ENCODE measurements at places on chromosomes 13 and 19.

GRCh38 chr19:13788991-13789390, 6.3 kb upstream of the ZSWIM4 start:
- peak; percentile 96 for DNase-seq

- DNase-seq, result no peak
Observed at GRCh38 chr13:113351514-113352026, 12.4 kb downstream of the GRTP1 start.

GRCh38 chr19:40594657-40595091, 6.5 kb upstream of the LTBP4 start:
- DNase-seq, result peak; percentile 64

GRCh38 chr13:24220086-24220703, 59.7 kb downstream of the SPATA13 start:
- DNase-seq, result peak; percentile 83

DNA sequence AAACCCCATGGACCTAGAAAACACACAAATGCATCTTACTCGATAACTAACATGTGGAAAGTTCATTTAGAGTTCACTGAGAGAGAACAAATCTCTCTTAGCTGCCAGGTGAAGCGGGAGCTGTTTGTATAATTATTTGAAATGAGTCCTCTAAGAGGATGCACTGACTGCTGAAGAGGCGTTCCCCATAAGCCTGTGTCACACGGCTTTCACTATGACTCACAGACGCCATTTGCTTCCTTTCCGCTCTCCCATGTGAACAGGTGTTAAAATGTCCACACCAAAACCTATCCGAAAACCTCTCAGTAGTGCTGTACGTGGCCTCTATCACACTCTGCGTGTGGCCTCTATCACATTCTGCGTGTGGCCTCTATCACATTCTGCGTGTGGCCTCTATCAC, 101.8 kb downstream of the SOX1 start:
- no peak for DNase-seq

DNA sequence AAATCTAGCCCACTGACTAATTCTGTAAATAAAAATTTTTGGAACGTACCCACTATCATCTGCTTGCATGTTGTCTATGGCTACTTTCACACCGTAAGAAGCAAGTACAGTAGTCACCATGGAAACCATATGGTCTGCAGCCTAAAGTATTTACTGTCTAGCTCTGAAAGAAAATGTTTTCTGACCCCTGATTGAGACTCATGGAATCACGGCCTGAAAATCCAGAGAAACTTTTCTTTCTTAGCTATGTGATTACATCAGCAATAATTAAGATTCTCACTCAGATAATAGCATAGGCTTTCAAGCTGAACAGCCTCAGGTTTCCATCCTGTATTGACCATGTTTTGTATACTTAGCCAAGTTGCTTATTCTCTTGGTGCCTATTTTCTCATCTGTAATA, 264.6 kb downstream of the NHLRC3 start:
- DNase-seq, result no peak

- DNase-seq, result no peak
Observed at GRCh38 chr19:54616057-54616456, 14.2 kb upstream of the LILRB1 start.

GRCh38 chr19:21485926-21486325, 19.5 kb upstream of the ZNF429 start:
- DNase-seq, result no peak

All from iris pigment epithelial cell (primary cell).